ENCODE measurements at places on chromosomes 5 and 9.

DNA sequence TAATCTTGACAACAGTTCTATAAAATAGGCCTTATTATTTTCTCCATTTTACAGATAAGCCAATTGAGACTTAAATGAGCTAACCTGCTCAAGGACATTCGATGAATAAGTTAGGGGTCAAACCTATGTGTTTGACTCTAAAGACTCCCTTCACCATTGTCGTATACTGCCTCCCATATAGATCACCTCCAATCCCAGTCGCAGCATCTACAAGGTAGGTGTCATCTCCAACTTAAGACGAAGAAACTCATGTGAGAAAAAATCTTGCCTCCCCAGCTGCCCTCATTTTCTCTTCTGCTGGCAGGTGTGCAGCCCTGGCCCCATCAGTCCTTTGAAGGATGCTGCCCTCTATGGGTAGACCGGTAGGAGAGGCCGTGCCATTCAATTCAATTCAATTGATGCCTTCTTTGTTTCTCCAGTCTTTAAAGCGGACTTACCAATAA is 75.2 kb upstream of the SMARCA2 start:
- peak; percentile 41 for DNase-seq

GRCh38 chr5:77644371-77645157 is 6.1 kb upstream of the OTP start:
- no peak for DNase-seq

DNA sequence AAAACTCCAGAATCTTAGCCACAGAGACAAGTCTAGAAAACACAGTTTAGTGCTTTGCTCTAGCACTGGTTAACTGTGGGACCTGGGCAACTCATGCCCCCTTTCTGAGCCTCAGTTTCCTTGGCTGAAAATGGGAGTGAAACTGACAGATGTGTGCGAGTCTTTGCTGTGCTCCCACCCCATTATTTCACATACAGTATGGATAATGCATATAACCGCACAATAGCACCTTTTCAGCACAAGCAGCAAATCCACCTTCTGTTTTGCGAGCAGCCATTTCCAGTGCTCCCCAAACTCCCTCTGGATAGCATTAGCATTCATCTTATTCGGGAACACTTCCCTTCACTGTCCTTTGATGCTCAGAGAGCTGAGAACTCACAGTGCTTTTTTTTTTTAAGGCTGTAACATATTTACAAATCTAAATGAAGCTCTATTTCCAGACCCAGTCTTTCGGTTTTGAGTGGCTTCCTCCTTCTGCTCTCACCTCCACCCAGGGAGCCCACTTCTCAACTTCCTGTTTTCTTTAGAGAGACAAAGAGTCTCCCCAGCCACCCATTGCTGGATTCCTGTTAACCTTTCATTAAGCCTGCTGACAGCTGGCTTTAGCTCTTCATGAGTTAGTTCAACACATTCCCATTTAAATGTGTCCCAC is 49.2 kb downstream of the TIMD4 start:
- peak; percentile 99 for DNase-seq

- no peak for DNase-seq
These were observed 44.5 kb downstream of the IPO11 start for GRCh38 chr5:62457071-62457470.

- no peak for DNase-seq
These were observed 15.6 kb downstream of the COL27A1 start for GRCh38 chr9:114170771-114171461.

DNA sequence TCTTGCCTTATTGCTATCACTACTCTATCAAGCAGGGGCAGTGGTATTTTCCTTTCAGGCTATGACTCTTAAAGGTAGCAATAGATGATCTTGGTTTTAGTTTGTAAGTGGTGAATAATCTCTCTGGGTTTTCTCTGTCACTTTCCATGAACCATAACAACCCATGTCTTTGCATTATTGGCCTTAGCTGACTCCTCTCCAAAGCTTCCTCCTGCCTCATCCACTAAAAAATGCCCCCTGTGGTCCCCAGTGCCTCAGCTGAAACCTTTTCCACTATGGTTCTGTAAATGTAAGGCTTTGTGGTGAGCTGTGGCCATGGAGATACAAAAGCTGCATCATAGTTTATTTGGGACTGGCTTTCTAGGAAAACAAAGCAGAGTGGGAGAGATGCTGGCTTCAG is 128.8 kb downstream of the GPBP1 start:
- no peak for DNase-seq

- no peak for DNase-seq
These were observed 10.8 kb downstream of the MRPL36 start for GRCh38 chr5:1788828-1789227.

- DNase-seq: no peak
These were observed 2.2 kb downstream of the SPOCK1 start for GRCh38 chr5:137496919-137497318.

DNA sequence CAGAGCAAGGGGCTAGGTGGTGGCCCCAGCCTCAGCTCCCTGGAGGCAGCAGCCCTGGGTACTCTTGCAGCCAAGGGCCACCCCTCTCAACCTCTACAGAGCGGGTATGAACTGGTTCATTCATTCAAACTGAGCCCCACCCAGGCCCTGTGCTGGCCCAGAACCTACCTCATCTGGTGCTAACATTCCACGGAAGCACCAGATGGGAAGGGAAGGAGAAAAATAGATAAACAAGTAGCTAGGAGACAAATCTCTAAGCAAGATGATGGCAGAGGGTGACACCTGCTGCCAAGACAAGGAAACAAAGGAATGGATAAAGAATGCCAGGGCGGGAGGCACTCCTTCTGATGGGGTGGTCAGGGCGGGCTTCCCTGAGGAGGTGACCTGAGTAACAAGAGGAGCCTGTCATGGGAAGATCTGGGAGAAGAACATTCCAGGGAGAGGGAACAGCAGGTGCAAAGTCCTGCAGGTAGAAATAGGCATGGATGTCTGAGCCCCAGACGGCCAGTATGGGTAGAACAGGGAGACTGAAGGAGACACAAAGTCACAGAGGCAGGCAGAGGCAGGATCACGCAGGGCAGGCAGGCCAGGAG is 6.1 kb downstream of the ST6GALNAC4 start:
- DNase-seq: no peak

GRCh38 chr9:129888293-129889121 is 53.2 kb downstream of the USP20 start:
- no peak for DNase-seq

GRCh38 chr5:111159845-111160244 is 64.3 kb upstream of the CAMK4 start:
- no peak for DNase-seq

GRCh38 chr5:72067682-72068470 is 39.4 kb upstream of the MAP1B start:
- DNase-seq: no peak

DNA sequence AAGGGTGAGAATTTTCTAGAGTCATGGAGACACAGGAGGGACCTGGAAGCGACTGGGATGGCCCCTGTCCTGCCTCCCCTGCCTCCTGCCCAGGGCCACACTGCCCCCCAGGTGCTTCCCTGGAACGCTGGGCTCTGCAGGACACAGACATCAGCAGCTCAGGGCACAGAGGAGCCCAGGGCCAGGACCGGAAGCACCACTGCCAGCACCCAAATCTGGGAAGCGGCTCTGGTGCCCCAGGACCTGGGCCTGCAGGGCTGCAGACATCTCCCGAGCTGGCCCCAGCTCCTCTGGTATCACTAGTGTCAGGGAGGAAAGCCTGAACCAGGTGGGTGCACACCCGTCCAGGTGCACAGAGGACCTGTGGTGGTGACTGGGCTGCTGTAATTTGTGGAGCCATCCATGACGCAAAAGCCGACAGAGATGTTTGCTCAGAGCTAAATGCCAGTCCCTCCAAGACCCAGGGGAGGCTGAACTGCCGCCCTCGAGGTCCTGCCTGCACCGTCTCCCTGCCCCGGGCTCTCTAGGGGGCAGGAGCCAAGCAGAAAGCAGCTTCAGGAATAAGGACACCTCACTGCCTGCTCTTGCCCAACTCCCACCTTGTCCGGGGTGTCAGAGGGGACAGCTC is 46.0 kb upstream of the SIMC1 start:
- DNase-seq: peak; percentile 10

Measured in NCI-H2081 (cell line).